ENCODE measurements at places on chromosomes 12 and 14.

GRCh38 chr12:94674051-94674451 is 23.7 kb upstream of the TMCC3 start:
- DNase-seq: no peak

DNA sequence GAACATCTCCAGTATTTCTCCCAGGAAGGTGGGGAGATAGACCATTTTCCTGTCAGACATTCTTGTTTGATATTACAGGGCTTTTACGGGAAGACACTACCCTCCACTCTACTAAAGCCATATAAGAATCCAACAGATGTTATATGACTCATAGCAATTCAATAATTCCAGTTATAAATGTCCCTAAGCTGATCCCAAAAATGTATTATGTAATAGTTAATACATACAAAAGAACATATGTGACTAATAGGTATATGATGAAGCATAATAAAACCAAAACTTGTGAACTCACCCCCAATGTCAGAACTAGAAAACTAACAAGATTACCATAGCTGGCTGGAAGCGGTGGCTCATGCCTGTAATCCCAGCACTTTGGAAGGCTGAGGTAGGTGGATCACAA is 84.2 kb downstream of the EFCAB11 start:
- DNase-seq: no peak

GRCh38 chr14:40955131-40955505 is 651.6 kb upstream of the LRFN5 start:
- no peak for DNase-seq

DNA sequence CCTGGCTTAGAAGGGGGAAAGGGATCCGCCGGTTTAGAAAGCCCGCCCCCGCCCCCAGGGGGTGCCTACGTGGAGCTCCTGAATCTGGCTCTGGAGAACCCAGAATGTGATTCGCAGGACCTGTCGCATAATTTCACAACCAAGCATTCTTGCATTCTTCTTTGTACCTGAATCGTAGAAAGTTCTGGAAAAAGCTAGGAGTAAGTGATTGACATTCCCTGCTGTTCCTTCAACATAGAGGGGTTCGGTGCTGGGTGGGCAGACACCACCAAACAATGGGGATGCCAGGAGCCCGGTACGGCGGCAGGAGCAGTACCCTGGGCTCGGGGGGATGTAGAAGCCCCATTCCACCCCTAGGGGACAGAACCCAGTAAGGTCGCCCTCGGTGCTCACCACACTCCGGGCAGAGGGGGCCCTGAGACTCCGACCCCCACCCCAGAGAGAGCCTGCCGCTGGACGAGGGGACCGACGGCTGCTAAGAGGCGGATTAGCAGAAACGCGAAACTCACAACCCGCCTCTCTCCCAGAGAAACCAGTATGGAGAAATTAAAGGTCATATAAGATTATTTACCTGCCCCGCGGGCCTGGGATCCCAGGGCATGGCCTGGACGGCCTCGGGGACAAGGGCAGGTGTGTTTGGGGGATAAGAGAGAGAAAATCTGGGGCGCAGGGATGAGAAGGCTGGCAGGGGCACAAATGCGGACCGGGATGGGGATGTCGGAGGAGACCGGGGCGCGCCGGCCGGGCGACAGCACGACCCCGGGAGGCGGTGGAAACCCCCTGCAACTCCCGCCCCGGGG is 520 bp downstream of the CSRP2 start:
- DNase-seq: no peak

DNA sequence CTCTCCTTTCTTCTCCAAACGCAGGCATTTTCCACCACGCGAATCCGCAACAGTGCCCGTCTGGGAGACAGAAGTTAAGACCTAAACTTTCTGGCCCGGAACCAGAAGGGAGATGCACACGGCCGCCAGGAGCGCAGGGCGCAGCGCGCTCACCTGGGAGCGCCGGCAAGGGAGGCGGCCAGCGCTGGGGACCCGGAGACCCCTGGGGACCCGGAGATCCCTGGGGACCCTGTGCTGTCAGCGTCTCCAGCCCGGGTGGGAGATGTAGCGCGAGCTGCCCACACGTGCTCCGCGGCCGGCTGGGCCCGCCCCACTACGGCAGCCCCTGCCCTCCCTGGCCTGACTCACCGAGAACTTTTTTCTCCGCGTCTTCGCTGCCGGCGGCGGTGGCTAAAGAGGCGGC is 620 bp downstream of the YBX3 start:
- no peak for DNase-seq

GRCh38 chr12:79141776-79142175 is 277.2 kb downstream of the SYT1 start:
- DNase-seq: no peak

GRCh38 chr14:57753821-57754220 is 112.1 kb downstream of the SLC35F4 start:
- DNase-seq: no peak

DNA sequence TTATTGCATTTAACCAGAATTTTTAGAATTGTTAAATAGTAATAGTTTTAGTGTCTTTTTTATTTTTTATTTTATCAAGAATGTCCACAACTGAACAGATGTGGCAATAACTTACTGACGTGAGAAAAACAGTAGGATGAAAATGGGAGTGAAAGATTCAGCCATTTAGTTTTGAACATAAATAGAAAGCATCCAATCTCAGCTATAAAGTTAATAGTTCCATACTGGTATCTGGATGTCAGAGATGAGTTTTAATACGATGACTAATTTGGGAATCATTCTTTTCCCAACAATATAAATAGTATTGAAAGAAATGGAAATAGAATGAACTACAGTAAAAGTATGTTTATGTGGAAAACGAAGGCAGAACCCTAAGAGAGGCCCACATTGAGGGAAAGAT is 159.4 kb downstream of the EPS8 start:
- DNase-seq: no peak

GRCh38 chr14:41950428-41951151 is 343.9 kb downstream of the LRFN5 start:
- no peak for DNase-seq

GRCh38 chr12:78096909-78097597 is 266.4 kb downstream of the NAV3 start:
- peak; percentile 29 for DNase-seq

GRCh38 chr14:54789781-54790480 is 112.7 kb downstream of the GCH1 start:
- DNase-seq: no peak

GRCh38 chr12:42812871-42813270 is 223.3 kb upstream of the PRICKLE1 start:
- no peak for DNase-seq

All from astrocyte of the cerebellum (primary cell).